ENCODE measurements at places on chromosomes 6 and 20.

GRCh38 chr6:85449818-85450759, at the start of gene NT5E:
TSS of gene NT5E (plus strand) at chr6:85450083. CDS start at chr6:85450140, 57 bp downstream.
- peaks cover 27% of the 10 kb centered on the region for H3K27me3 ChIP-seq
- peak within 1 kb of the TSS; percentile 74 for H3K27ac ChIP-seq
- peak within 1 kb of the TSS; percentile 78 for H3K4me3 ChIP-seq
- no peaks in the 10 kb centered on the region for H3K4me1 ChIP-seq

DNA sequence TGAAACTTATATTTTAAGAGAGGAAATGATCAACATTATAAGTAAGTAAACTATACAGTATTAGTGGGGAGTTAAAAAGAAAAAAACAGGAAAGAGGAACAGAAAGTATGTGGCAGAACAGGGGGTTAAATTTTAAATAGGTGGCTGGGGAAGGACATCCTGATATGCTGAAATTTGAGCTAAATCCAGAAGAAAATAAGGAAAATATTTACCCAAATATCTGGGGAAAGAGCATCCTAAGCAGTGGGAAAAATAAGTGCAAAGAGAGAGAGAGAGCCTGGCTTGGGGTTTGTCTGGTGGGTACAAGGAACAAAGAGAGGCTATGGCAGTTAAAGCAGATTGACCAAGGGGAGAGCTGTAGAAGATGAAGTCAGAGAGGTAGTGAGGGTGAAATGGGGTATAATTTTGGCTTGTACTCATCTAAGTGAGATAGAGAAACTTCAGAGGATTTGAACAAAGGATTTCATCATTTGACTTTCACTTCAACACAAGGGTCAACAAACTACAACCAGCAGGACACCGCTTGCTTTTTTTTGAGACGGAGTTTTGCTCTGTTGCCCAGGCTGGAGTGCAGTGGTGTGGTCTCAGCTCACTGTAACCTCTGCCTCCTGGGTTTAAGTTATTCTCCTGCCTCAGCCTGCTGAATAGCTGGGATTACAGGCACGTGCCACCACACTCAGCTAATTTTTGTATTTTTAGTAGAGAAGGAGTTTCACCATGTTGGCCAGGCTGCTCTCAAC, 328.4 kb upstream of the CNR1 start:
- no peak for DNase-seq
- H3K27me3 ChIP-seq, result no peaks in the 10 kb centered on the region
- H3K27ac ChIP-seq, result no peak overlapping the region
- no peaks in the 10 kb centered on the region for H3K4me1 ChIP-seq
- no peak overlapping the region for H3K4me3 ChIP-seq

DNA sequence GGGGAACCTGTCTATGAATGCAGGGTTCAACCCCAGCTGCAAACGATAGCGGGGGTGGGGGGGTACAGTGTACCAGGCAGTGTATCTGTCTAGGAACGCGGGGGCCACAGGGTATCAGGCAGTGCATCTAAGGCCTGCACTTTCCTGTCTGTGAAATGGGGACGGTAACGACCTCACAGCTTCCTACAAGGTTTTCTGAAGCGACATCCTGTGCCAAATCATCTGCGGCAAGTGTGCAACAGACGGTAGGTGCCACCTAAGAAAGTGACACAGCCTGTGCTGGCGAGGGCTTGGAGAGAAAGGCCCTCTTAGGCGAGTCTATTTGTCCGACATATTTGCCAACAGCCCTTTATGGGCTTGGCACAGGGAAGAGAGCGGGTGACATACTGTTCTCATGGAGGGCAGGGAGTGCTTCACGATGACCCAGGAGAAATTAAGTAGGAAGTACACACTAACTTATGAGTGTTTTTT, 3.8 kb downstream of the DIDO1 start:
- H3K27me3 ChIP-seq, result no peaks in the 10 kb centered on the region
- peak overlapping the region; percentile 5 for H3K27ac ChIP-seq
- peaks cover 48% of the 10 kb centered on the region for H3K4me1 ChIP-seq
- DNase-seq, result no peak

DNA sequence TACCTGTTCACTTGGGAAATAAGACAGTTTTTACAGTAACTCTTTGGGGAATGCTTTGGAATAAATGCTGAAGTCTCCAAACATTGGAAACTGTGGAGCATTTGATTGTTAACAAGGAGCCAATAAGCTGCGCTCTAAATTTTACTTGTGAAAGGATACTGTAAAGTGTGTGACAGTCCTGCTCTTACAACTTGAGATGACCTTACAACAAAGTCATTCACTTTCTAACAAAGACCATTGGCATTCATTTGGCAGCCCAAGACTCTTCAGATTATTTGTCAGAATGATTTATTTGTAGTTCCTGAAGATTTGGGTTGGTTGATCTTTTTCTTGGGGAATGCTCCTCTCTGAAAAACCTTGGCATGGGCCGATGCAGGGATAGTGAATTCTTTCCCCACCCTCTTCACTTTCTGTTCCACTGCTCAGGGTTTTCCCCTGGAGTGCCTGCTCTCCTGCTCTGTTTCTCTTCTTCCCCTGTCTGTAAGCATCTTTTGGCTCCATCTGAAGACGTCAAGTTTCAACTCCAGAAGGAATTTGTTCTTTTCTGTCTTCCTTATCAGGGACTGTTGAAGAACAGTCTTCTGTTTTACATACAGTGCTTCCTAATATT, 116.4 kb downstream of the AKAP7 start:
- H3K4me3 ChIP-seq, result no peak overlapping the region
- DNase-seq, result no peak
- H3K27ac ChIP-seq, result no peak overlapping the region
- H3K4me1 ChIP-seq, result no peaks in the 10 kb centered on the region
- no peaks in the 10 kb centered on the region for H3K36me3 ChIP-seq
- H3K27me3 ChIP-seq, result no peaks in the 10 kb centered on the region

- no peak overlapping the region for H3K27ac ChIP-seq
- H3K27me3 ChIP-seq, result no peaks in the 10 kb centered on the region
- DNase-seq, result no peak
- H3K4me3 ChIP-seq, result no peak overlapping the region
Observed at GRCh38 chr6:93177438-93177837, 241.9 kb downstream of the EPHA7 start.

DNA sequence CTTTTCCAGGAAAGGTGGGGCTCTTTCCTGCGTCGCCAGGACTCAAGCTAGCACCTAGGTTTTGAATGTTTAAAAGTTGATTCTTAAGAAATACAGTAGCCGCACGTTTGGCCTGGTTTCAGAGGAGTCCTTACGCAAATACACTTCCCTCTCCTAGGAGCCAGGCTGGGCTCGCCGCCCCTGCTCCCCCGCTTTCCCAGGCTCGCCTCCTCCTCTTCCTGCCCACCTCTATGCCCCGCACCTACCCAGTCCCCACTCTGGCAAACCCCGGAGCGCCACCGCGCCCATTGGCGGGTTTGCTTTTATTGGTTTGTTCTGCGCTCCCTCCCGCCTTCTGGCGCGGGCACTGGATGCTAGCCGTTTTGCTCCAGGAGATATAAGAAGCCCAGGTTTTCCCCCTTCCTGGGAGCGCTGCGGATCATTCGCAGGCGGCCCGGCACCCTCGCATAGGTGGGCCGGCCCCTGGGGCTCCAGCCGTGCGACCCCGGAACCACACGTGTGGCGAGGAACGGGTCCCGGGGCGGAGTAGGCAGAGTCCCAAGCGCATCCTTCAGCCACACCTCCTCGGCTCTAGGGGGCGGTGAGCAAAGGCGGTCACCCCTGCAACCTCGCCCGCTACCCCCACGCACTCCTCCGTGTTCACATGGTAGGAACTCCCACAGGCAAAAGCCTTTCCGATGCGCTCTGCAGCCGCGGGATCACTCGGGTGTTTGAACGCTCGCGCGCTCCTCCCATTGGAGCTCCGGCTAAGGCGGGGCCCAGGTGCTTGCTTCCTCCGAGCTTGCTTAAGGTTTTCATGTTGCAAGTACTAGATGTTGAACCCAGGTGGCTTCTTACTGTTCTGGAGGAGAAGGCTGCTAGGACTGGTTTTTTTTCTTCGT, 119.0 kb downstream of the RTN4IP1 start:
- H3K4me3 ChIP-seq, result peak overlapping the region; percentile 78
- peaks cover 8% of the 10 kb centered on the region for H3K4me1 ChIP-seq
- no peak overlapping the region for H3K27ac ChIP-seq

- H3K27me3 ChIP-seq, result no peaks in the 10 kb centered on the region
- no peaks in the 10 kb centered on the region for H3K36me3 ChIP-seq
Observed at GRCh38 chr6:113564371-113565171, 292.6 kb upstream of the MARCKS start.

DNA sequence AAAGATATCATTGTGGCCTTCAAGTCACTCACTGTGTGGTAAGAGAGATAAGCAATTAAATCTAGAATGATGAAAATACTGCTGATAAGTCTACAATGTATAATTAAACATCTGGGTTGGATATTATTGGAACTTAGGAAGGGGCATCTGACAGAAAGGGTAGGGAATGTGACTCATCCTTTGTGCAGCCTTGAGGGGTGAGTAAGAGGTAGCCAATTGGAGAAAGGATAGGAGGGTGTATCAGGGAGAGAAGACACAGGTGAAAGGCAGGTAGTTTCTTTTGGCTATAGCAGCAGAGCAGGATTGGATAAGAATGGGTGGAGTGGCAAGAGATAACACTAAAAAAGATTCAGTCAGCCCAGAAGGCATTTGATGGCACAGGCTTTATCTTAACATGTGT, 182.0 kb downstream of the COL21A1 start:
- no peak overlapping the region for H3K4me3 ChIP-seq
- DNase-seq, result no peak
- H3K4me1 ChIP-seq, result no peaks in the 10 kb centered on the region
- no peaks in the 10 kb centered on the region for H3K36me3 ChIP-seq
- H3K27me3 ChIP-seq, result no peaks in the 10 kb centered on the region

- no peaks in the 10 kb centered on the region for H3K27me3 ChIP-seq
- H3K36me3 ChIP-seq, result no peaks in the 10 kb centered on the region
- H3K4me3 ChIP-seq, result no peak overlapping the region
- H3K27ac ChIP-seq, result no peak overlapping the region
Observed at GRCh38 chr6:136640132-136640915, 90.1 kb upstream of the MAP7 start.

DNA sequence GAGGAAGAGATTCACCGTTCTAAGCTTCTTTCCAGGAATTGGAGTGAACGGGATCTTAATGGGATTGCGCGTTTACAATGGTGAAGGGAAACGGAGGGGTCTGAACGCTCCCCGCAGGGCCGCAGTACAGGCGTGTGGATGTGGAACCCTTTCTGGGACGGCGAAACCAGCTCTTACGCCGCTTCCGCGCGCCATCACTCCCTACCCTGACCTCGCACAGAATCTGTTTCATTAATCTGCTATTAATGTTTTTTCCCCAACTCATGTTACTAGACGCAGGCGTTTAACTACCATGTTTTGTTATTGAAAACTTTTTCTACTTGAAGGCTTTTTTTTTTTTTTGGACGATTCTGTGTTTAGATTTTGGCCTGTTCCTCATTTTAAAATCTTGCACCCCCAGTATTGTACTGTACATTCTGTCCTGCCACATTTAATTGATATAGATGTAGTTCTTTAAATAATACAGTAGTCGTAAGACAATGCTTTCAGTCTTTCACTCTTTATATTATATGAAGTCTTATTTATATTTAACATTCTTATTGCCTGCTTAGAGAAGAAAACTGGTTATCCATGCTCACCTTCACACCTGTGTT, 696 bp upstream of the SUPT3H start:
- no peak for DNase-seq
- H3K4me3 ChIP-seq, result peak overlapping the region; percentile 65
- H3K27ac ChIP-seq, result peak overlapping the region; percentile 94
- H3K36me3 ChIP-seq, result no peaks in the 10 kb centered on the region

GRCh38 chr20:41286240-41286851, 31.2 kb downstream of the ZHX3 start:
- no peak overlapping the region for H3K4me3 ChIP-seq
- H3K27me3 ChIP-seq, result no peaks in the 10 kb centered on the region
- H3K4me1 ChIP-seq, result peaks cover 12% of the 10 kb centered on the region
- H3K36me3 ChIP-seq, result no peaks in the 10 kb centered on the region
- H3K27ac ChIP-seq, result no peak overlapping the region

DNA sequence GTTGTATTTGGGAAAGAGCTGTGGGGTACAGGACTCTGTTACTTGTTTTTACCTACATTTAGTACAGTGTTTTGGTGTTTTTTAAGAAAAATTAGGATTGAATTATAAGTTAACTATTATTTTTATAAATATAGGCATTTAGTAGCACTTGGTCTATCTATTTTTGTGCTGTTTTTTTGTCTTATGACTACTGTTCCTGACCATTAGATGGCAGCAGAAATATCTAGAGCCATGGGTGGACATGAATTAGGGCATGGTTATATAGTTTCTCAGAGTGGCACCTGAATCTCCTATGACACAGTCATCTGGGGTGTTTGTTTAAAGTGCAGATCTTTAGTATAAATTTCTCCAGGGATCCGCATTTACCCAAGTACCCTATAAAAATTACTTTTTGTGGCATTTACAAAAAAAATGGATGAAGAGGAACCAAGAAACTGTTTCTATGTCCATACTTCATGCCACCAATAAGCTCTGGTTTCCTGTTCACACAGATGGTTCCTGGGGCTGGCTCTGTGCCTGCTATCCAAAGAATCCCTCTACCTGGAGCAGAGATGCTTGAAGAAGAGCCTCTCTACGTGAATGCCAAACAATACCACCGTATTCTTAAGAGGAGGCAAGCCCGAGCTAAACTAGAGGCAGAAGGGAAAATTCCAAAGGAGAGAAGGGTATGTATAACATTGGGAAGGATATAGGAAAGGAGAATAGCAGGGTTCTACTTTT, 19.8 kb downstream of the NFYA start:
- H3K36me3 ChIP-seq, result peaks cover 66% of the 10 kb centered on the region
- no peak overlapping the region for H3K4me3 ChIP-seq
- H3K27ac ChIP-seq, result no peak overlapping the region
- DNase-seq, result no peak

- H3K4me1 ChIP-seq, result no peaks in the 10 kb centered on the region
- no peak overlapping the region for H3K4me3 ChIP-seq
- no peaks in the 10 kb centered on the region for H3K27me3 ChIP-seq
- H3K27ac ChIP-seq, result no peak overlapping the region
- DNase-seq, result no peak
Observed at GRCh38 chr6:10641528-10641927, 52.9 kb downstream of the C6orf52 start.

DNA sequence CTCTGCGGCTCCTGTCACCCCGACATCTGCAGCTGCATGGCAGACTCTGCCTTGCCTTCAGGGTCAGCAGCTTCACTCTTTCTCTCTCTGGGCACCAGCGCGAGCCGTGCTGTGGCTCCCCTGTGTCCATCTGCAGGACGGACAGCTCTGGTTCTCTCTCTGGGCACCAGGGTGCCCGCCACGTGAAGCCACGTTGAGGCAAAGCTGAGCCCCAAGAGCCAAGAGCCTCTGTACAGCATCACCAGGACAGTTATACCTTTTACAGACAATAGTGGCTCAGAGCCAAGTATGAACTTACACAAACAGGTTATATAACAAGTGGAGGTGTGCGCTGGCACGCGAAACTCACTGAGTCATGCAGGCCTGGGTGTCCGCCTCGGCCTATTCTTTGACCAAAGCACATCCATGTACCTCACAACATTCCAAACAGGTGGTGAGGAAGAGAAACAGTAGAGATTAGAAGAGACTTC, 50.8 kb downstream of the FAM50B start:
- H3K27ac ChIP-seq, result no peak overlapping the region

GRCh38 chr6:136477548-136477947, 72.7 kb downstream of the MAP7 start:
- no peaks in the 10 kb centered on the region for H3K36me3 ChIP-seq
- H3K27ac ChIP-seq, result no peak overlapping the region
- H3K4me1 ChIP-seq, result no peaks in the 10 kb centered on the region
- H3K4me3 ChIP-seq, result no peak overlapping the region

Measured in kidney (tissue), 22 donors.